ENCODE measurements at places on chromosomes 6 and 20. TPM values are rescaled to one million over a fixed set of nuclear protein-coding genes. Genes with fewer than 3 reads are reported as not detected.

Gene INSM1
- not detected for total RNA-seq

Gene TNNC2
- 0.91 TPM for total RNA-seq

- peaks cover 60% of the 10 kb centered on the region for H3K4me1 ChIP-seq
- DNase-seq: no peak
- no peaks in the 10 kb centered on the region for H3K27me3 ChIP-seq
Measured at GRCh38 chr20:1898482-1899240, 3.5 kb downstream of the SIRPA start.

- H3K4me3 ChIP-seq: no peak overlapping the region
- no peak for DNase-seq
- H3K27ac ChIP-seq: no peak overlapping the region
- H3K27me3 ChIP-seq: no peaks in the 10 kb centered on the region
Measured at GRCh38 chr6:1894954-1895353, 285.2 kb downstream of the FOXC1 start.

GRCh38 chr6:11921017-11921438, 91.1 kb upstream of the HIVEP1 start:
- H3K4me3 ChIP-seq: no peak overlapping the region
- H3K4me1 ChIP-seq: peaks cover 37% of the 10 kb centered on the region
- H3K36me3 ChIP-seq: no peaks in the 10 kb centered on the region
- DNase-seq: no peak

- peaks cover 54% of the 10 kb centered on the region for H3K36me3 ChIP-seq
- no peaks in the 10 kb centered on the region for H3K27me3 ChIP-seq
- H3K4me1 ChIP-seq: peaks cover 24% of the 10 kb centered on the region
- no peak overlapping the region for H3K27ac ChIP-seq
Measured at GRCh38 chr6:56532766-56533551, 109.7 kb downstream of the DST start.

GRCh38 chr6:150346346-150346745, 22.5 kb upstream of the IYD start:
- no peaks in the 10 kb centered on the region for H3K27me3 ChIP-seq
- no peak for DNase-seq
- H3K4me3 ChIP-seq: no peak overlapping the region
- no peaks in the 10 kb centered on the region for H3K36me3 ChIP-seq
- H3K4me1 ChIP-seq: no peaks in the 10 kb centered on the region
- no peak overlapping the region for H3K27ac ChIP-seq

Data from suprapubic skin (tissue), 4 donors.